ENCODE measurements at places on chromosomes 2 and 18. TPM values are rescaled to one million over a fixed set of nuclear protein-coding genes. Genes with fewer than 3 reads are reported as not detected.

Gene LIMS3
- 1.4 TPM for total RNA-seq

Gene LGALSL
- 7.6 TPM for total RNA-seq

Gene CHN1
- total RNA-seq: 41.3 TPM

Gene ZNF385B
- 0.22 TPM for total RNA-seq

Gene FBLN7
- 2.9 TPM for total RNA-seq

DNA sequence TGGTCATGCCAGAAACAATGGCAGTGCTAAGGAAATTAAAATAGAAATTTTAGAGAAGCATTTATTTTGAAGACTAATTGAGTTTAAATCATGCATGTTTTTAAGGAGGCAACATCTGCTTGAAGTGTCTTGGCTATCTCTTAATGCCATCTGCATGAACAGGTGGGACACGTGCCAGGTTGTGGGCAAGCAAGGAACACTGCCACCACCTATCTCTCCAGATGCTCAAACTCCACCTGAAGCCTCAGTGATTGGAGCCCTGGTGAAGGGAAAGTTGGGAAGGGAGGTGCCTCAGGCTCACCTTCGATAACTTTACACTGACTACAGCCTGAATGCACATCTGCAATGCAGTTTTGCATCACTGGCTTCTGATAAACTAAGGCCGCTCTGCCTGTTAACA is 91.5 kb downstream of the TPGS2 start:
- DNase-seq: no peak

GRCh38 chr18:6219116-6219717 is 195.5 kb downstream of the L3MBTL4 start:
- DNase-seq: peak; percentile 16

DNA sequence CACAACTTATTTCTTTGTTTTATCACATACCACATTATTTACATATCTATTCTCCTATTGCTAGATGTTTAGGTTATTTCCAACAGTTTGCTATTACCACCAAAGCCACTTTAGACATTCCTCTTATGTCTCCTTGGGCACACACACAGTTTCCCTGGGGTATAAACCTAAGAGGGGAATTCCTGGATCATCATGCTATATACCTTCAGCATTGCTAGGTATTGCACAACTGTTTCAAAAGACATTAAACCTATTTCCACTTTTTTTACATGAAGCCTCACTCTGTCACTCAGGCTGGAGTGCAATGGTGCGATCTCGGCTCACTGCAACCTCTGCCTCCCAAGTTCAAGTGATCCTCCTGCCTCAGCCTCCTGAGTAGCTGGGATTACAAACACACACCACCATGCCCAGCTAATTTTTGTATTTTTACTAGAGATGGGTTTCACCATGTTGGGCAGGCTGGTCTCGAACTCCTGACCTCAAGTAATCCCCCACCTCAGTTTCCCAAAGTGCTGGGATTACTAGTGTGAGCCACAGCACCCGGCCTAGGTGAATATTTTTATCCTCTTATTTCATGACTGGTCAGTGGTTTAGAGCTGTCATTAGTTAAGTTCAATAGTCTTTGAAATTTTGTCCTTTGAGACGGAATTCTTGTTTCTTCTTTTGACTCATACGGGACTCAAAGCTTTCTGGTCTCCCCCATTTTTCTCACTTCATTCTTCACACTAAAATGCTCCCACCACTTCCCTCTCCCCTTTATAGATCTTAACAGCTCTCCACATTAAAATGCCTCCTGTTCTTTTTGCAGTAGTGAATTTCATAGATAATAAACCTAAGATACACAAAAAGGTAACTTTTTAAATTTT is 30.3 kb downstream of the SULT1C4 start:
- no peak for DNase-seq

- no peak for DNase-seq
These were observed 385.4 kb upstream of the CDH7 start for GRCh38 chr18:65365245-65365980.

- peak; percentile 43 for DNase-seq
These were observed 95.2 kb downstream of the POLE4 start for GRCh38 chr2:75053484-75054112.

DNA sequence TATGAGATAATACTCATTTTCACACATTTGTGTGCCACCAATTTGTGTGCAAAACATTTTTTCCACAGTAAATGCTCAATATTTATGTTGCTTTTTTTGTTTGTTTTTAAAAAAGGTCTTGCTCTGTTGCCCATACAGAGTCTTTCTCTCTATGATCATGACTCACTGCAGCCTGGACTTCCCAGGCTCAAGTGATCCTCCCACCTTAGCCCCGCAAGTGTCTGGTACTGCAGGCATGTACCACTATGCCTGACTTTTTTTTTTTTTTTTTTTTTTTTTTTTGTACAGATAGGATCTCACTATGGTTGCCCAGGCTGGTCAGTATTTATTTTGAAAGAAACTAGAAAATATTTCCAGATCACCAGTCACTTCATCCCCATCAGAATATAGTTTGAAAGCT is 297.8 kb upstream of the GYPC start:
- no peak for DNase-seq
